Naive thymus-derived CD8-positive, alpha-beta T cell (primary cell): ENCODE measurements at places on chromosomes 2 and 18. TPM values are rescaled to one million over a fixed set of nuclear protein-coding genes. Genes with fewer than 3 reads are reported as not detected.

DYSF gene
- polyA plus RNA-seq = 3.2 TPM

KLHL14 gene
- not detected for polyA plus RNA-seq

MPP4 gene
- not detected for polyA plus RNA-seq

HRH4 gene
- polyA plus RNA-seq = not detected

HOXD8 gene
- polyA plus RNA-seq = not detected

SCN9A gene
- 0.16 TPM for polyA plus RNA-seq

GALM gene
- 10.6 TPM for polyA plus RNA-seq
